ENCODE measurements at places on chromosomes 4 and X. TPM values are rescaled to one million over a fixed set of nuclear protein-coding genes. Genes with fewer than 3 reads are reported as not detected.

GRCh38 chr4:83281307-83281706 lies 3.3 kb downstream of the COQ2 start:
- no peak for DNase-seq

GRCh38 chr4:187209921-187210613 lies 486.4 kb upstream of the FAT1 start:
- DNase-seq, result no peak

GRCh38 chrX:47200385-47201150 lies 6.9 kb downstream of the UBA1 start:
- no peak for DNase-seq

- no peak for DNase-seq
Observed at GRCh38 chr4:147017081-147017480, 71.4 kb upstream of the TTC29 start.

DNA sequence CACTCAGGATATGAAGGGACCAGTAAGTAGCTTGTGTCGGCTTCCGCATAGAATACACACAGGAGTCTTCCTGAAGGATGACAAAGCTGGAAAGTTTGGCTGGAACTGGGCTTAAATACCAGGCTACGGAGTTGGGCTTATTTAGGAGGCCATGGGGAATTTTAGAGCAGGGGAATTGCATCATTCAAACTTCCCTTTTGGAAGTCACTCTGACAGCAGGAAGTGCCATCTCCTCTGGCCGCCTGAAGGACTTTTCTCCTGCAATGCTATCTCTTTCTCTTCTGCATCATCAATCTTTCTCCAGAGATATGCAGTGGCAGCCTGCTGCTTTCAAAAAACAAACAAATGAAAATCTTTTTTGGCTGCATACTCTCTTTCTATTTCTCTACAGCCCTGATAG lies 48.4 kb upstream of the PAK3 start:
- DNase-seq, result no peak

DNA sequence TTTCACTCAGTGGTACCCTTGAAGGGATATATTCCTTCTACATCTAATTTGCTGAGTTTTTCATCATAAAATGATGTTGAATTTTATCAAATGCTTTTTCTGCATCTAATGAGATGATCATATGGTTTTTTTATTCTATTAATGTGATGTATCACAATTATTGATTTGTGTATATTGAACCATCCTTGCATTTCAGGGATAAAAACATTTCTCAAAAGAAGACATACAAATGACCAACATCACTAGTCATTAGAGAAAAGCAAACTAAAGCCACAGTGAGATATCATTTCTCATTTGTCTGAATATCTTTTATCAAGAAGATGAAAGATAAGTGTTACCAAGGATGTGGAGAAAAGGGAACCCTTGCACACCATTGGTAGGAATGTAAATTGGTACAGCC lies 65.7 kb upstream of the MXD4 start:
- no peak for DNase-seq

DNA sequence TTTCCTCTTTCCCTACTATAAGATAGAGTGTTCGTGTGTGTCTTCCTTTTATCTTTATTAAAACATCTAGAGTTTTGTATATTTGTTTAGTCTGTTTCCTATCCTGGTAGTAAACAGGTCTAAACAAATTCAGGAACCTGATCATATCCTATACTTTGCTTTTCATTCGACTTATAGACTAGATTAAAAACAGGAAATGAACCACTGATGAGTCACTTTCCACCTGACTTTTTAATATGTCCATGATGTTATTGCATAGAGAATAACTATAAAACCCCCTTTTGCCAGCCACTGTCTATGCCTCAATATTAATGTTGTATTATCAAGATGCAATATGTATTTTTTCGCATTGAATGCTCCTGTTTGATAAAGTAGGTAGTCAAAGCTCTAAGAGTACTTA lies 1794.0 kb downstream of the STIM2 start:
- no peak for DNase-seq

DNA sequence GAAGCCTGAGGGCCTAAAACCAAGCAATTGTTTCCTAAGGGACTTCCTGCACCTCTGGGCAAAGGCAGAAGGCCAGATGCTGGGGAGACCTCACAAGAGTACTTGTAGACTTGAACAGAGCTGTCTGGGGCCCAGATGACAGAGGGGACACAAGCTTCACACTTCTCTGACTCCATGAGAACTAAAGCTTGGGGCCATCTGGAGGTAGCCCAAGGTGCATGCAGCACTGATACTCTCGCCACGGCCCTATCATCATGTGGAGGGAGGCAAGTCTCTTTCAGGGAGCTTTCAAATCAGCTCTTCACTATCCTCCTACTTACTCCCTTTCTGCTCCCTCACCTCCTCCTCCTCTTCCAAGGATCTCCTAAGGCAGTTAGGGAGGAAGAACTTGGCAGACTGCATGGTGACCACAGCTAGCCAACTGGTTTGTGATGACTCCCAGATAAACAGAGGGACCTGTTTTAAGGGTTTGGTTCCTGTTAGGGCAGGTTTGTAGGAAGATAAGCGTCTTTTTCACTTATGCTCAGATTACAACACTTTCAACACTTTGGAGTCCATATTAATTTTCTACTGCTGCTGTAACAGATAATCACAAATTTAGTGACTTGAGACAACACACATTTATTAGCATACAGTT lies 23.8 kb downstream of the MSL3 start:
- no peak for DNase-seq

DNA sequence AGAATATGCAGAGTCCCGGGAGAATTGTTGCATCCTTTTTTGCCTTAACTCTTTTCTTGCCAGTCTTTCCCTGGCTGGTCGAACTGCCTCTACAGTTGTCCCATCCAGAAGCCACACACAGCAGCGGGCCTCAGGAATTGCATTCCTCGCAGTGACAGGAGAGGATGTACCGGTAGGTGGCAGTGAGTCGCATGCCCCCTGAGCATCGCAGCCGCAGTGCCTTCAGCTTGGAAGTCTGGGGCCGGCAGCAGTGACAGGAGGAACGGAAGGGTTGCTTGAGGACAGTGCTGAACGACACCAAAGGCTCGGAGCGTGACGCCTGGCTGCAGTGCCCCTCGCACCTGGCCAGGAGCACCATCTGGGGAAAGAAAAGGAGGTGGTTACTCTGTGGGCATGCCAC lies 23.5 kb downstream of the NDP start:
- DNase-seq, result no peak

DNA sequence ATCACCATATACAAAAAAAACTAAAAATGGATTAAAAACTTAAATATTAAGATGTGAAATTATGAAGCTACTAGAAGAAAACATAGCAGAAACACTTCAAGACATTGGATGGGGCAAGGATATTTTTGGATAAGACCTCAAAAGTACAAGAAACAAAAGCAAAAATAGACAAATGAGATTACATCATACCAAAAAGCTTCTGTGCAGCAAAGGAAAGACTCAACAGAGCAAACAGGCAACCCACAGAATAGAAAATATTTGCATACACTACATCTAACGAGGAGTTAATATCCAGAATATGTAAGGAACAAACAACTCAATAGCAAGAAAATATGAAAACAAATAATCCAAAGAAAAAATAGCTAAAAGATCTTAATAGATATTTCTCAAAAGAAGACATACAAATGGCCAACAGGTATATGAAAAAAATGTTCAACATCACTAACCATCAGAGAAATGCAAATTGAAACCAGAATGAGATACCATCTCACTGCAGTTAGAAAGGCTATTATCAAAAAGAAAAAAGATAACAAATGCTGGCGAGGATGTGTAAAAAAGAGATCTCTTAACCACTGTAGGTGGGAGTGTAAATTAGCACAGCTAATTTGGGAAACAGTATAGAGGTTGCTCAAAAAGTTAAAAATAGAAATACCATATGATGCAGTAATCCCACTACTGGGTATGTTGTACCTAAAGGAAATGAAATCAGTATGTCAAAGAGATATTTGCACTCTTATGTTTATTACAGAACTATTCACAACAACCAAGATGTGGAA lies 17.8 kb upstream of the LRCH2 start:
- no peak for DNase-seq

DNA sequence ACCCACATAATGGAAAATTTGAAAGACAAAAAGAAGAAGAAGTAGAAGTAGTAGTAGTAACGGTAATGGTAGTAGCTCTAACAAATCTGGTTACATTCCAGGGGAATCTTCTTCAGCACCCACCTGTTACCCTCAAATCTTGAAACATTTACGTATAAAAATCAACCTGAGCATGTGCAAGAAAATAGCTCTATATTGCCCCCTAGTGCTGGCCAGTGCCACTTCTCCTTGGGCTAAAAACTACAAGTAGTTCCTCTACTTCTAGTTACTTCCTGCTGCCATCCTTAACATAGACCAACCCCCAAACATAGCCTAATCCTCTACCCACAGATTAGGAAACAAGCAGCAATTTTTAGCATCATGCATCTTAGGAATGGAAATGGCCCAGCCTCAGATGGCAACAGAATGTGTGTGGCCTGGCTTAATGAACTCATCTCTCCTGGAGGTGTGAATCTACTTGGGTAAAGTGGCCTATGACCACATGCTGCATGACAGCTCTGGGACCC lies 3.1 kb downstream of the PDGFC start:
- peak; percentile 85 for DNase-seq

The CDX4 gene
- not detected for total RNA-seq

The MAMLD1 gene
- total RNA-seq, result 15.4 TPM

The ZCCHC18 gene
- total RNA-seq, result 0.21 TPM

The CT45A8 gene
- total RNA-seq, result not detected

All from ascending aorta (tissue), 2 donors.